Activated CD4-positive, alpha-beta memory T cell treated with anti-CD3 and anti-CD28 coated beads for 36 hours (primary cell): ENCODE measurements at places on chromosomes 4 and X.

GRCh38 chr4:93867416-93868001 is 39.0 kb downstream of the ATOH1 start:
- no peak for DNase-seq

DNA sequence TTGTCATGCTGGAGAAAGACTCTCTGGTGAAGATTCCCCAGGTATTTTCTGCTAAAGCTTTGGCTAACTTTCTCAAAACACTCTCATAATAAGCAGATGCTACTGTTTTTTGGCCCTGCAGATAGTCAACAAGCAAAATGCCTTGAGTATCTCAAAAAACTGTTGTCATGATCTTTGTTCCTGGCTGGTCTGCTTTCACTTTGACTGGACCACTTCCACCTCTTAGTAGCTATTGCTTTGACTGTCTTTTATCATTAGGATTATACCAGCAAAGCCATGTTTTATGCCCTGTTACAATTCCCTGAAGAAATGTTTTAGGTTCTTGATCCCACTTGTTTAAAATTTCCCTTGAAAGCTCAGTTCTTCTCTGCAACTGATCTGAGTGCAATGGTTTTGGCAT is 231.5 kb downstream of the SLC7A11 start:
- DNase-seq = no peak

DNA sequence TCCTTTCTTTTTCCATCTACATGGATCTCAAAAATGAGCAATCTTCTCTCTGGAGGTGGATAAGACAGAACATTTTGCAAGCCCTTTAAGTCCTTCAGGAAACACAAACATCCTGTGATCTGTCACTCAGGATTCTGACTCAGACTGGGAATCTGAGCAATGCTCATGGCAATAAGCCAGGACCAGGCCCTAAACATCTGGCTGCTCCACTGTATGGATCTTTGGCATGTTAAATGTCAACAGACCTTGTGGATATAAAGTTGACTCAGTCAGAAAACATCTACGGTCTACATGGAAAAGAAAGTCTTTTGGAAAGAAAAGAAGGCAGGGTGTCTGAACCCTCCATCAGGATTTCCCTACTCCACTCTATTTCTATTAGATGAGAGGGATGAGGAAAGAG is 17.8 kb upstream of the CHIC2 start:
- DNase-seq = no peak

- peak; percentile 11 for DNase-seq
Observed at GRCh38 chr4:113328514-113328913, 279.1 kb downstream of the ANK2 start.

DNA sequence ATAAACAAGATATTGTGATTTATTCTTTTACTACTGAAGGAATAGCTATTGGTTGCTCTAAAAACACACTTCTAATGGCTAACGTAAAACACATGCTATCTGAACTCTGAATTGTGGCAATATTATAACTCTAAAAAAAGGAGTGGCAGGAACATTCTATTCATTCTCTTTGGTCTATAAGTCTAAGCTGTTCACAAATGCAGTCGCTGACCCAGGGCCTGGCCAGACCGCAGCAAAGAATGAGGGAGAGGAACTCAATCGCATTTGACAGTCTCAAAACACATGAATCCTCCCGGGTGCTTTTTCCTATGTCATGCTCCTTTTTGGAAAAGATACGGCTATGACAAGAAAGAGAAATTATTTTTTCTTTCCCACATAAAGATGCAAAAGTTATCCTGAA is 651.6 kb upstream of the PITX2 start:
- DNase-seq = no peak

- DNase-seq = no peak
Observed at GRCh38 chr4:143381189-143382118, 44.8 kb downstream of the GAB1 start.

DNA sequence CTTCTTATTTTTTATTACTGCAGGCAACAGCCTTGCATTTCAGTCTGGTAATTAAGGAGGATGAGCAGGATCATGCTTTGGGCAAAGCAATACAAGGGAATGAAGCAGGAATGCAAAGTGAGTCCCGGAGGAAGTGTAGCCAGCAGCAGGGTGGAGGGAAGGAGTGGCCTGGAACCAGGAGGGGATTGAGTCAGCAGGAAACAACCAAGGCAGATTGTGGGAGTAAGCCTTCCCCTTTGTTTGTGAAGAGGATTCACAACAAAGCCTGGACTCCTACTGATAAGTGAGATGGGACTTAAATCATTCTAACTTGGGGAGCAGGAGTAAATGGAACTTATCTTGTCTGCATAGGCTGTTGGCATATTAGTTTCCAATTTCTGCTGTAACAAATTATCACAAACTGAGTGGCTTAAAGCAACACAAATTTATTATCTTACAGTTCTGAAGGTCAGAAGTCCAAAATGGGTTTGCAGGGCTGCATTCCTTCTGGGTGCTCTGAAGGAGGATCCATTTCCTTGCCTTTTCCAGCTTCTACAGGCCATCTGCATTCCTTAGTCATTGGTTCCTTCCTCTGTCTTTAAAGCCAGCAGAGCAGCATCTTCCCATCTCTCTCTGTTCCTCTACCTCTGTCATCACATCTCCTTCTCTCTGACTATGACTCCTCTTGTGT is 93.2 kb upstream of the AP1S2 start:
- no peak for DNase-seq

GRCh38 chr4:15610855-15611254 is 44.3 kb downstream of the FBXL5 start:
- no peak for DNase-seq
